ENCODE measurements at places on chromosomes 1 and 21.

DNA sequence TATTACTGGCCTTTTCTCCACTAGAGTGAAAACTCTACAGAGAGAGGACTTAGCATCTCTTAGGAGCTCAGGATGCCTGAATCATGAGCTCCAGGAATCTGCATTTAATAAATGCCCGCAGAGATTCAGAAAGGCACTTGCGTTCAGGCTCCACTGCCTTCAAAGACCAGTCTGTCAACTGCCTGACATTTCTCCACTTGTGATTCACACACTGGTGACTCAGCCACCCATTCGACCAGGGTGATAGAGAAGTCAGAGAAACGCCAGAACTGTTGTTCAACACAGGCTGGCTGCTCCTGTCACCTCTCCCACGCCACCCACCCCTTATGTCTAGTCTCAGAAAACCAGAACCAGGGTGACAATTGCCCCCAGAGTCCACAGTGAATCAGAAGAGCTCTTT is 26.9 kb upstream of the LBR start:
- peak overlapping the region; percentile 32 for H3K27ac ChIP-seq
- no peaks in the 10 kb centered on the region for H3K36me3 ChIP-seq
- H3K4me1 ChIP-seq = peaks cover 38% of the 10 kb centered on the region
- peak; percentile 68 for DNase-seq

DNA sequence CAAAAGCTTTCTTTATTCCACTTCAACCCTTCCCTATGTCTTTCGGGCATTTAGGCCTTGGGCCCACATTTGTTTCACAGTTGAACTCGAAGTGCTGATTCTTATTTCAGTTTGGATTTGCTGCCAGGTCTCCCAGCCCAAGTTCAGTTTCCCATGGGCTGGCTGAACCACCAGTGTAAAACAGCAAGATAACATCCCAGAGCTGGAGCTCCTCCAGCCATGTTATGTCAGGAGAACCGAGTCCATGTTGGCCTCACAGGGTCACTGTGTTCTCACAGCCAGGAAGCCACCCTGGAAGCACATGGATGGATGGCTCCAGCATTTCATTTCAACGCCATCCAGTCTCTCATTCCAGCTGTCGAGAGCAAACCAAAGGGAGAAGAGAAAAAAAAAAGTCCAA is 45.2 kb upstream of the RXRG start:
- no peak overlapping the region for H3K4me3 ChIP-seq
- H3K27ac ChIP-seq = no peak overlapping the region
- no peak for DNase-seq
- H3K36me3 ChIP-seq = no peaks in the 10 kb centered on the region

DNA sequence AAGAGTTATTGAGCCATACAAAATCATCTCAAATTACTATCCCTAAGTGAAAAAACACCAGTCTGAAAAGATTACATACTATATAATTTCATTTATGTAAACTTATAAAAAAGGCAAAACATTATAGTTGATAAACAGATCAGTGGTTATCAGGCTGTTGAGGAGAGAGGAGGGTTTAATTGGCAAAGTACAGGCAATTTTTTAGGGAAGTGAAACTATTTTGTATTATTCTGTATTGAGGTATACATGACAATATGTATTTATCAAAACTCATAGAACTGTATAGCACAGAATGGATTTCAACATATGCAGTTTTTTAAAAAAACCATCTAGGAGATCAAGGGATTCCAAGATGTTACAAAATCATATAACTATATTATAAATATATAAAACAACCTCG is 403.7 kb downstream of the LTN1 start:
- no peak overlapping the region for H3K27ac ChIP-seq
- H3K4me1 ChIP-seq = no peaks in the 10 kb centered on the region
- no peaks in the 10 kb centered on the region for H3K27me3 ChIP-seq
- no peak overlapping the region for H3K4me3 ChIP-seq
- DNase-seq = no peak

DNA sequence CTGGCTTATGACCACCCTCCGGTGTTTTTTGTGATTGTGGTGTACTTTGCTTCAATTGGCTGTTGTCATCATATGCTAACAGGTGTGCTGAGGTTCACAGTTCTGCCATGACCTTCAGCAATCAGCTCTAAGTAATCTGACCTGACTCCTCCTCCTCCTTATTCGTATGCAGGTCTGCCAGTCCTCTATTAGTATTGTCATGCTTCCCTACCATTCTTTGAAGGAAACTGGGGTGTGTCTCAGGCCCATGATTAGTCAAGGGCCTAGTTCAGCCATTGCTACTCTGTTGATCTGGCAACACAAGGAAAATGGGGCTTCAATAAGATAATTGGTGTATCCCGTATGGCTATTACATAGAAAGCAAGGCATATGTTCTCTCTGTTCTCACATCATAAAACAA is 332.3 kb upstream of the DPYD start:
- H3K4me1 ChIP-seq = no peaks in the 10 kb centered on the region
- no peaks in the 10 kb centered on the region for H3K36me3 ChIP-seq
- no peak overlapping the region for H3K27ac ChIP-seq
- H3K4me3 ChIP-seq = no peak overlapping the region
- no peak for DNase-seq
- no peaks in the 10 kb centered on the region for H3K27me3 ChIP-seq

GRCh38 chr1:40662151-40662550 is 3.3 kb downstream of the RIMS3 start:
- DNase-seq = no peak
- peaks cover 18% of the 10 kb centered on the region for H3K4me1 ChIP-seq
- no peaks in the 10 kb centered on the region for H3K36me3 ChIP-seq
- peaks cover 1% of the 10 kb centered on the region for H3K27me3 ChIP-seq
- no peak overlapping the region for H3K27ac ChIP-seq
- no peak overlapping the region for H3K4me3 ChIP-seq

GRCh38 chr1:63635681-63636080 is 42.5 kb downstream of the PGM1 start:
- DNase-seq = no peak
- H3K4me1 ChIP-seq = peaks cover 6% of the 10 kb centered on the region
- H3K27me3 ChIP-seq = no peaks in the 10 kb centered on the region
- peaks cover 29% of the 10 kb centered on the region for H3K36me3 ChIP-seq
- H3K27ac ChIP-seq = no peak overlapping the region

GRCh38 chr1:228375578-228376261 is 30.9 kb downstream of the TRIM11 start:
- peaks cover 18% of the 10 kb centered on the region for H3K27me3 ChIP-seq
- H3K4me3 ChIP-seq = no peak overlapping the region
- peaks cover 9% of the 10 kb centered on the region for H3K4me1 ChIP-seq
- H3K36me3 ChIP-seq = no peaks in the 10 kb centered on the region
- no peak for DNase-seq

DNA sequence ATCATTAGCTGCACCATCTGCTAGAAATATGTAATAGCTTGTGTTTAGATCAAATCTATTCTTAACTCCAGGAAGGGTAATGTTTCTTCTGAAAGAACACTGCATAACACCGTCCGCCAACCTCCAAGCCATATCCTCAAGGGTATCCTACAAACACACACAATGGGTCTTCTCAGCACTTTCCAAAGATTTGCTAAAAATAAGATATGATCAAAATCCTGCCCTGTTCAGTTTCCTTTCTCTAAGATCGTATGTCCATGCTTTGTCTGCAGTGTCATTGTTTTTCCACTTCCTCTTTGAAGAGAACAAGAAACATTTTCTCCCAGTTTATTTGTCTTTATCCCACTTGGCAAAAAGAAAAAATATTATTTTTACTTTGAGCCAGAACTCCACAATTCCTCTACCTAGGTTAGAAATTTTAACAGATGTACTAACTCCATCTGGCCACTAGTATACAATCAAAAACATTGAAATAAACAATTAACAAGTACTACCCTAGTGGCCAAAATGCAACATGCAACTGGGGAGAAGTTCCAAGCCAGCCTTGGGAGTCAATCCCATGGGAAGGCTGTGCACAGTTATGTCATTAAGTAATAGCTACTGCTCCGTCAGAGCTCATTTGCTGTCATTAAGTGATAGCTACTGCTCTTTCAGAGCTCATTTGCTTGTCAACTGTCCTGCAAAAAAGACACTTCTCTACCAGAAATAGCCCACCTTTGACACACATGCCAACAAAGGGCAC is 37.8 kb downstream of the FRRS1 start:
- H3K27ac ChIP-seq = no peak overlapping the region
- H3K4me3 ChIP-seq = no peak overlapping the region
- H3K4me1 ChIP-seq = no peaks in the 10 kb centered on the region
- no peaks in the 10 kb centered on the region for H3K36me3 ChIP-seq
- H3K27me3 ChIP-seq = no peaks in the 10 kb centered on the region

DNA sequence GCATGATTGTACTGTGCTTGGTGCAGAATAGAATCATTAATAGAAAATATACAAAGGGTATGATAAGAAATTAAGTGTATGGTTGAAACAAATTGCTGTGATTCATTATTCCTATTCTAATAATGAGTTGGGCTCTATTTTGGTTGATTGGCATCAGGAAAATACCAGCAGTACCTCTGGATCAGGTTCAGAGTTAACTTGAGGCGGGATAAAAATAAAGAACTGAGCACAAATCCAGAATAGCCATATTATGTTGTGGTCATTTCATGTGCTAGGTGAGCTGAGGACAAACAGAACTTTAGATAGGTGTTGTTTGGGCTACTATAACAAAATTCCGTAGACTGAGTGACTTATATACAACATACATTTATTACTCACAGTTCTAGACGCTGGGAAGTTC is 60.7 kb upstream of the GCLM start:
- H3K27ac ChIP-seq = no peak overlapping the region
- no peaks in the 10 kb centered on the region for H3K36me3 ChIP-seq

DNA sequence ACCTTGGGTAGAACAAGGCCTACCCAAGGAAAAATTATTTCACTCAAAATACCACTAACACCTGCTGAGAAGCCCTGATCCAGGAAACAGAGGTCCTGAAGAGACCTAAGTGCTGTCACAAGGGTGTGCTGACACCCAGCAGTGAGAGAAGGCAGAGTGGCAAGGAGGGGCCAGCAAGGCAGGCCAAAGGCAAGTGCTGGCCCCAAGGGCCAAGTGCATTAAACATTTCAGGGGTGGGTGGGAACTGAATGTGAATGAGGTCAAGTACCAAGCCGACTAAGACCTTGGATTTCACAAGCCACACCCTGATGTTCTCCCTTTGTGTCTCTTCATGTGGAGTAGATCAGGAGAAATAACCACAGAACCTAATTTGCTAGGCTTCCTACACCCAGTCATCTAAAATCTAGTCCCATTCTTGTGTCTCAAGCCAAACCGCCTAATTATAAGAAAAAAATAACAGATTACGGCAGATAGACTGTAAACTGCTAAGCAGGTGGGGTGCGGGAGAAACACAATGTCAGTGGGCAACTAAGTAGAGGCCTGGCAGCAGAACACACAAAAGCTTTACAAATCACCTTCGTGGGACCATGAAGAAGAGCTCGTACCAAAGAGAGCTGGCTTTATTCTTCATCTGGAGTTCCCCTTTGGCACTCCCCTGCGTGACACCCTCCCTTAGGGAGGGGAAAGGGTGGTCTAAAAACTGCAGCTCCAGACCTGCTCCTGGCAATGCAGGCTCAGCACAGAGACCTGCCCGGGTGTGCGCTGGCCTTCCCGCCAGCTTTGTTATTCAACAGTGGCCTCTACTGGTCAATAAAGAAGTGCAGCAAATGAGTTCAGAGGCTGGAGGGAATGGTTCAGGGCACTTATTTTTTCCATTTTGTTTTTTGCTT is 8.7 kb downstream of the UBE2G2 start:
- peaks cover 38% of the 10 kb centered on the region for H3K36me3 ChIP-seq
- no peak overlapping the region for H3K4me3 ChIP-seq
- H3K4me1 ChIP-seq = peaks cover 58% of the 10 kb centered on the region
- no peak overlapping the region for H3K27ac ChIP-seq

DNA sequence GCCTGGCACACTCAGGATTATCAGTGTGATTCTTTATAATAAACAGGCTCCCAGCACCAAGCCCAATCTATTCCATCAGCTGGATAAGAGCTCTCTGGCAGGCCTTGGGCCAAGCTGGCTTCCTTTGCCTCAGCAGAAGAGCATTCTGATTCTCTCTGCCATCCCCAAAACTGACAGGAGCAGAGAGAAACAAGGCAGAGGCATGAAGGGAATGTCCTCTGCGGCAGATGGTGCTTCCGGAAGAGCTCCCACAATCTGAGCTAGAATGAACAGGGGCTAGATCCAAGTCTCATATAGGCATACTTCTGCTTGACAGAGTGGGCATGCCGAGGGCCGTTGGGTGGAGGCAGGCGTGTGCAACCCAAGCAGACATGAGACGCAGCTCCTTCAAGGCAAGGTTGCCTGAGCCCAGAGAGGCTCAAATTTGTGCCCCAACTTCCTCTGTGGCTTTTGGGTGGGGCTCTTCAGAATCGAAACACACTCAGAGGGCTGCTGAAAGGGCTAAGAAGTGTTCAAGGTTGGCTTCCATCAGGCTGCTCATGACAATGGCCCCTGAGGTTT is 4.0 kb downstream of the CAPN2 start:
- peak overlapping the region; percentile 11 for H3K4me3 ChIP-seq
- H3K27ac ChIP-seq = peak overlapping the region; percentile 77
- H3K4me1 ChIP-seq = peaks cover 57% of the 10 kb centered on the region
- DNase-seq = peak; percentile 53

DNA sequence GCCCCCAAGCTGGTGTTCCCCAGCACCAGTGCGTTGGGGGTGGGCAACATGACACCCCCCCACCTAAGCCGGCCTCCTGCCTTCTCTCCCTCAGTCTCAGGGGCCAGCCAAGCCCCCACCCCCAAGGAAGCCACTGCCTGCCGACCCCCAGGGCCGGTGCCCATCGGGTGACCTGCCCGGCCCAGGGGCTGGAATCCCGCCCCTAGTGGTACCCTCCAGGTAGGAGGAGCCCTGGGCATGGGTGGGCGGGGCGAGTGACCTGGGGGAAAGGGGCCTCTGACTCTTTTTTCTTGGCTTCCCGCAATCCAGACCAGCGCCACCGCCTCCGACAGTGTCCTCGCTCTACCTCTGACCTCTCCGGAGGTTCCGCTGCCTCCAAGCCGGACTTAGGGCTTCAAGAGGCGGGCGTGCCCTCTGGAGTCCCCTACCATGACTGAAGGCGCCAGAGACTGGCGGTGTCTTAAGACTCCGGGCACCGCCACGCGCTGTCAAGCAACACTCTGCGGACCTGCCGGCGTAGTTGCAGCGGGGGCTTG is 1.3 kb upstream of the EFNA4 start:
- no peaks in the 10 kb centered on the region for H3K27me3 ChIP-seq
- H3K4me1 ChIP-seq = peaks cover 23% of the 10 kb centered on the region
- H3K27ac ChIP-seq = no peak overlapping the region
- H3K4me3 ChIP-seq = no peak overlapping the region
- no peak for DNase-seq

GRCh38 chr1:208141610-208142192 is 102.5 kb downstream of the PLXNA2 start:
- no peak overlapping the region for H3K4me3 ChIP-seq
- DNase-seq = no peak
- H3K4me1 ChIP-seq = no peaks in the 10 kb centered on the region
- no peaks in the 10 kb centered on the region for H3K27me3 ChIP-seq
- H3K36me3 ChIP-seq = no peaks in the 10 kb centered on the region

DNA sequence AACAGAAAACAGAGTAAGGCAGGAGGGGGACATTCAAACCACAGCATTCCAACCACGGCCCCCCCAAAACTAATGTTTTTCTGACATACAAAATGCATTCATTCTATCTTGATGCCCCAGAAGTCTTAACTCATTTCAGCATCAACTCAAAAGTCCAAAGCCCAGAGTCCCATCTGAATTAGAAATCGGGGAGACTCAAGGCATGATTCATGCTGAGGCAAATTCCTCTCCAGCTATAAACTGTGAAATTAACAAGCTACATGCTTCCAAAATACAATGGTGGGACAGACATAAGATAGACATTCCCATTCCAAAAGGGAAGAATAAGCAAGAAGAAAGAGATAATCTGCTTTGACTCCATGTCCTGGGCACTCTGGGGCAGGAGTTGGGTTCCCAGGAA is 73.9 kb downstream of the KCNJ15 start:
- H3K27ac ChIP-seq = no peak overlapping the region
- H3K4me1 ChIP-seq = peaks cover 8% of the 10 kb centered on the region
- no peaks in the 10 kb centered on the region for H3K27me3 ChIP-seq
- no peaks in the 10 kb centered on the region for H3K36me3 ChIP-seq
- H3K4me3 ChIP-seq = no peak overlapping the region
